ENCODE measurements at places on chromosomes 12 and 14.

- no peak for DNase-seq
Measured at GRCh38 chr12:69044887-69045286, 111.9 kb upstream of the CPM start.

GRCh38 chr12:58584880-58585279 is 335.4 kb downstream of the LRIG3 start:
- no peak for DNase-seq

GRCh38 chr12:123748661-123749060 is 13.4 kb upstream of the DNAH10 start:
- DNase-seq: no peak

GRCh38 chr12:47777741-47778558 is 4.9 kb downstream of the SLC48A1 start:
- no peak for DNase-seq

DNA sequence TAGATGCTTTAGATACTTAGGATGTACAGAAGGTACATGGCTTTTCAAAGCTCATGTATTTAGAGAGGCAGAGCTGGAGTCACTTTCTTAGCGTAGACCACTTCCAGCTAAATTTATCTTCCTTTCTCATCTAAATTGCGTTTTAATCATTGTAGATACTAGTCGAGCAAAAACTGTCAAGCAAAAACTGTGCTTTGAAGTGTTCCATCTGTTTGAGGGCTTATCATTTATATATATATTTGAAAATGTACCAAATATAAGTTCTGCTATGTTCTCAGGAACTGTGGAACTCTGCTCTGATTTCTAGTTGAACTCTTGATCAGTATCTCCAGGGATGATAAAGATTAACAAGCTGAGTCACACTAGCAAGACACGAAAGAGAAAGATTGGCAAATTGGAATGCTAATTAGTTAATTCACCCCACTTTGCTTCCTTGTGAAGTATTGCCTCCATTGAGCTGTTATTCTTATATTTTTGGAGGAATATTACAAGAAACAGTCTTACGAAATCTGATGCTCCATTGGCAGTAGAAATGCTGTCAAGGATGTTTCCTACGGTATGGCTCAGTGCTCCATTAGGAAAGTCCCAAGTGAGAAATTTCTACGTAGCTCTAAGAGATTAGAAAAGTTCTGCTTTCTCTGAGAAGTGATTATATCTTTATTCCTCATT is 310.7 kb downstream of the AEBP2 start:
- DNase-seq: no peak

DNA sequence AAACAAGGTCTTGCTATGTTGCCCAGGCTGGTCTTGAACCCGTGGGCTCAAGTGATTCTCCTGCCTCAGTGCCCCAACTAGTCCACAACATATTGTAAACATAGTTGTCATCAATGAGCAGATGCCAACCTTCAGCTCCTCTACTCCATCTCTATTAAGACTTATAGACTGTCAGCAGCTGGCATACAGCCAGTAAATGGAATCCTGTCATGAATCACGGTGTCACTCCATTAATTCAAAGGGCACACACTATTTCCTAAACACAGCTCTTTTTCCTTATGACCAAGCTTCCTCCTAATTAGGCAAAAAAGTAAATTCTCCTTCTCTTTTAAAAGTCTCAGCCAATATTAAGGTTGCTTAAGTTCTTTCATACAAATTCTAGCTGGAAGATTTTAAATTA is 111.2 kb downstream of the ITPR2 start:
- no peak for DNase-seq

DNA sequence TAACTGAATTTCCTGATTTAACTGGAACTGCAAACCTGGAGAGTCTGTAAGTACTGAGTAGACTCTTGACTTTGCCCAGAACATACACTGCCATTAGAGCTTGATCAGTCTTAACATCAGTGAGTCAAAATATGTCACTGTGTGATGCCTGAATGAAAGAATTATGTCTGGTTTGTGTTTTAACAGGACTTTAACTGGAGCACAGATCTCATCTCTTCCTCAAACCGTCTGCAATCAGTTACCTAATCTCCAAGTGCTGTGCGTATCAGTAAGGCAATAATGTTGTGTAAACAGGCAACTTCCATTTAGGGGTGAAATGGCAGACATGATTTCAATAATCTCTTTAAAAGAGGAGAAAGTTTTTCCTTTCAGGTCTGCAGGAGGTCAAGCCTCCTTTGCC is 97.0 kb downstream of the ZFC3H1 start:
- DNase-seq: no peak
